ENCODE measurements at places on chromosomes 1 and 21.

GRCh38 chr1:226123212-226123560 is 60.7 kb downstream of the H3-3A start:
- no peak overlapping the region for H3K27ac ChIP-seq
- no peaks in the 10 kb centered on the region for H3K36me3 ChIP-seq
- DNase-seq, result no peak
- H3K4me3 ChIP-seq, result no peak overlapping the region

DNA sequence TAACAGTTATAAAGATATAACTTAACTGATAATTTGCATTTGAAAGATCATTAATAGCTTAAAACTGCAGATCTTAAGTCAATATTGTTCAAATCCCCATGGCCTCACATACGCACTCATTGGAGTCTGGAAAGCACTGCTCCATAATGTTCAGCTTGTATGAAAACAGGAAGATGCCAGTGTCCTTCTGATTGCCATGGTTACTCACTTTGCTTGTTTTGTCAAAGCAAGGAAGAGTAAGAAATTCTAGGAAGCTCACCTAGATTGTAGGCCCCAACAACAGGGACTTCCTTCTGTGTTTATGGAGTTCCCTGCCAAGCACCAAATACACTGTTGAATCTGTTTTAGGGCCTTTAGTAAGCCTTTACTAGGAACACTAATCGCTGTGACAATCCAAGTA is 10.9 kb downstream of the GAS5 start:
- H3K4me3 ChIP-seq, result no peak overlapping the region
- H3K36me3 ChIP-seq, result peaks cover 96% of the 10 kb centered on the region
- no peaks in the 10 kb centered on the region for H3K4me1 ChIP-seq
- H3K27me3 ChIP-seq, result no peaks in the 10 kb centered on the region

DNA sequence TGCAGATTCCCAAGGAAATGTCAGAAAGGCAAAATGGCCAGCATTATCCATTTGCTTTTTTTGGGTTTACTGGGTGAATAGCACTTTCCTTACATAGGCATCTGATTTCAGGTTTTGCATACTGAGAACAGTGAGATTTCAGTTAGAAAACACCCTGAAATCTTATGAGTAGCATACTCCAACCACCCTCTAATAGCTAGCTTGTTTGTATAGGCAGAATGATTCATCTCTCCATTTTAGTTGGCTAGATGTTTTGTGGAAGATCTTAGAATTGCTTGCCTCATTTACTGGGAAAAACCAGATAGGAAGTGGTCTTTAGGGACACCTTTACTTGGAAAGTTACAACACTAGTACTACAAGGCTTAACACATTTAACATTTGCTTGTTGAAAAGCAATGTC is 10.4 kb downstream of the KYAT3 start:
- H3K4me1 ChIP-seq, result peaks cover 13% of the 10 kb centered on the region
- no peak overlapping the region for H3K4me3 ChIP-seq
- H3K36me3 ChIP-seq, result peaks cover 24% of the 10 kb centered on the region
- DNase-seq, result no peak
- no peak overlapping the region for H3K27ac ChIP-seq
- H3K27me3 ChIP-seq, result no peaks in the 10 kb centered on the region

DNA sequence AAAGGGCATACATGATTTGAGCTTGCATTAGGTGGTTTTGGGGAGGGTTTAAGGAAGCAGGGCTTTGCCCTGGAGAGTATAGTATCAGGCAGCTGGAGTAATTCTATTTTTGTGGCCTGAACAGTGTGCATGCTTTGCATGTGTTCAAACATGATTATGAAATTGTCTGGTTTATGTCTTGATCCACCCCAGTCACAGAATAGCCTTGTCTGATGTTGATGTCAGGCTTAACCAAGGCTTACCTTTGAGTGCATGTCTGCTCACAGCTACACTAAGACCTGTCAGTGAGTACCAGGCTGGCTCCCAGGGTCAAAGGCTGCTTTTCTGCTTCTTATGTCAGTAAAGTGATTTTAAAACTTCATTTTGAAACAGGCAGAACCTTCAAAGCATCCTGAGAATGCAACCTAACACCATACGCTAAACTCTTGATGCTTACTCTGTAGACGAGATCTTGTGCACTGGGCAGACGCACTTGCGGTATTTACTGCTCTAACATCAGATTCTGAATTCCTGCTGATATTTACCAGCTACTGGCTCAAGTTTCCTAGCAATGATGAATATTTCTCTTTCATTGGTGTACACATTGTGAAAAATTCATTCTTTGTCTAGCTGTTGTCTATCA is 78.9 kb downstream of the MAP3K21 start:
- no peak overlapping the region for H3K4me3 ChIP-seq
- no peak for DNase-seq
- H3K27ac ChIP-seq, result no peak overlapping the region
- no peaks in the 10 kb centered on the region for H3K4me1 ChIP-seq

- no peaks in the 10 kb centered on the region for H3K4me1 ChIP-seq
- H3K4me3 ChIP-seq, result no peak overlapping the region
- H3K27me3 ChIP-seq, result no peaks in the 10 kb centered on the region
Measured at GRCh38 chr1:118486199-118486598, 301.2 kb upstream of the SPAG17 start.

DNA sequence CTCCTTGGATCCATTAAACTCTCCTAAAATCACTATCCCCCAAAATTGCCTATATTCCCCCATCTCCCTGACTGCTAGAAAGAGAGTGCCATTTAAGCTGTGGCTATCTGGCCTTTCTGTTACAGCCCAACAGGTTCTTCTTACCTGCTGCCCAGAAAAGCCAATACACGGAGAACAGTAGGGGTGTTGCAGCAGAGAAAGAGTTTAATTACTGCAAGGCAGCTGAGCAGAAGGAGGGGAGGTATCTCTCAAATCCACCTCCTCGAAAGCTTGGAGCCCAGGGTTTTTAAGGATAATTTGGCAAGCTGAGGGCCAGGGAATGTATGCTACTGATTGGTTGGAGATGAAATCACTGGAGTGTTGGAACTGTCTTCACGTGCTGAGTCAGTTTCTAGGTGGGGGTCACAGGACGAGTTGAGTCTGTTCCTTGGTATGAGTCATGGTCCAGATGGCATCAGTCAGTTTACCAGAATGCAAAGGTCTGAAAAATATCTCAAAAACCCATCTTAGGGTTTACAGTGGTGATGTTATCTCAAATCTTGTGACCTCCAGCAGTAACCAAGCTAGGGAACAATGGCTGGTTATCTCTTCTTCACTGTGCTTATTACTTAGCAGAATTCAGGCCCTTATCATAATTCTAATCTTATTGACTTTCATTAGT is 89.8 kb downstream of the SMYD3 start:
- no peak overlapping the region for H3K27ac ChIP-seq
- no peaks in the 10 kb centered on the region for H3K4me1 ChIP-seq
- DNase-seq, result no peak
- no peaks in the 10 kb centered on the region for H3K36me3 ChIP-seq
- H3K4me3 ChIP-seq, result no peak overlapping the region

- H3K36me3 ChIP-seq, result no peaks in the 10 kb centered on the region
- no peak overlapping the region for H3K4me3 ChIP-seq
- no peak for DNase-seq
- H3K4me1 ChIP-seq, result peaks cover 27% of the 10 kb centered on the region
Measured at GRCh38 chr1:95230768-95231191, 3.2 kb upstream of the RWDD3 start.

GRCh38 chr1:109391626-109392025 is 6.1 kb downstream of the SORT1 start:
- H3K27me3 ChIP-seq, result no peaks in the 10 kb centered on the region
- DNase-seq, result no peak
- peaks cover 79% of the 10 kb centered on the region for H3K4me1 ChIP-seq
- H3K4me3 ChIP-seq, result peak overlapping the region; percentile 72
- peak overlapping the region; percentile 97 for H3K27ac ChIP-seq

- H3K27ac ChIP-seq, result peak overlapping the region; percentile 51
- H3K4me3 ChIP-seq, result no peak overlapping the region
- no peaks in the 10 kb centered on the region for H3K27me3 ChIP-seq
- no peaks in the 10 kb centered on the region for H3K36me3 ChIP-seq
- H3K4me1 ChIP-seq, result peaks cover 25% of the 10 kb centered on the region
Measured at GRCh38 chr1:208115924-208116640, 128.1 kb downstream of the PLXNA2 start.

- peak overlapping the region; percentile 1 for H3K4me3 ChIP-seq
- no peak for DNase-seq
- H3K27ac ChIP-seq, result peak overlapping the region; percentile 86
- no peaks in the 10 kb centered on the region for H3K36me3 ChIP-seq
- peaks cover 29% of the 10 kb centered on the region for H3K4me1 ChIP-seq
- H3K27me3 ChIP-seq, result no peaks in the 10 kb centered on the region
Measured at GRCh38 chr1:65512967-65513780, 92.7 kb downstream of the LEPR start.

GRCh38 chr1:17653728-17654351 is 101.3 kb upstream of the ACTL8 start:
- H3K4me1 ChIP-seq, result peaks cover 6% of the 10 kb centered on the region
- no peak overlapping the region for H3K4me3 ChIP-seq
- DNase-seq, result peak; percentile 68
- H3K36me3 ChIP-seq, result peaks cover 95% of the 10 kb centered on the region

All from psoas muscle (tissue), 8 donors.